ENCODE measurements at places on chromosomes 11 and 22.

DNA sequence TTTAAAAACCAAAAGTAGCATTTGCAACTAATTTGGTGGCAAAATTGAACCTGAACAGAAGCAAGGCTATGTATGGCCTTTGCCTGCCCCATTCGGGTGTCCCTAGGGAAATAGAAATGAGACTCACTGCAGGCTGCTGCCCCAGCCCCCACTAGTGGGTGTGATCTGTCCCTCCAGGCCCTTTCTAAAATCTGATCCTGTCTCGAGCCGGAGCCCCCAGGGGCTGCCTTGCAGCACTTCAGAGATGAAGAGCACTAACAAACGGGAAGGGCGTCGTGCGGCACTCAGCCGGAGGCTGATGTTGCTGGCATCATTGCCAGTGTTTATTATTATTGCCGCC, 43.2 kb downstream of the CD82 start:
- no peak for DNase-seq

DNA sequence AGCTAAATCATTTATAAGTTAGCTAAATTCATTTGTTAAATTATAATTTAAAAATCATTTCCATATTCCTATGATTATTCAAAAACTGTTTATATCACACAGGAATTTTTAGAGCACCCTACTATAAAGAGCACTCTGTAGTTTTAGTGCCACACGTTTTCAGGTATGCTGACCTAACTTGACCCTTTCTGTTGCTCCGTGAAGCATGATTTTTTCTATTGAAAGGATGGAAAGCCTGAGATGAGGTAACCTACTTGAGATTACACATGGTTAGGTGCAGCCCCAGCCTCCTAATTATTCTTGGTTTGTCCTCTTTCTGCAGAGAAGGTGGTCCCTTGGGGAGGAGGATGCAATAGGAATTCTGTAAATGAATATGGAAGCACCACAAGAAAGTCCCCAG, 72.6 kb downstream of the PPFIBP2 start:
- no peak for DNase-seq

GRCh38 chr22:45502215-45503049, at the start of gene FBLN1:
Gene FBLN1, plus strand, starts transcription at chr22:45502883. Its CDS starts 103 bp downstream, at chr22:45502986.
- DNase-seq, result peak; percentile 16

DNA sequence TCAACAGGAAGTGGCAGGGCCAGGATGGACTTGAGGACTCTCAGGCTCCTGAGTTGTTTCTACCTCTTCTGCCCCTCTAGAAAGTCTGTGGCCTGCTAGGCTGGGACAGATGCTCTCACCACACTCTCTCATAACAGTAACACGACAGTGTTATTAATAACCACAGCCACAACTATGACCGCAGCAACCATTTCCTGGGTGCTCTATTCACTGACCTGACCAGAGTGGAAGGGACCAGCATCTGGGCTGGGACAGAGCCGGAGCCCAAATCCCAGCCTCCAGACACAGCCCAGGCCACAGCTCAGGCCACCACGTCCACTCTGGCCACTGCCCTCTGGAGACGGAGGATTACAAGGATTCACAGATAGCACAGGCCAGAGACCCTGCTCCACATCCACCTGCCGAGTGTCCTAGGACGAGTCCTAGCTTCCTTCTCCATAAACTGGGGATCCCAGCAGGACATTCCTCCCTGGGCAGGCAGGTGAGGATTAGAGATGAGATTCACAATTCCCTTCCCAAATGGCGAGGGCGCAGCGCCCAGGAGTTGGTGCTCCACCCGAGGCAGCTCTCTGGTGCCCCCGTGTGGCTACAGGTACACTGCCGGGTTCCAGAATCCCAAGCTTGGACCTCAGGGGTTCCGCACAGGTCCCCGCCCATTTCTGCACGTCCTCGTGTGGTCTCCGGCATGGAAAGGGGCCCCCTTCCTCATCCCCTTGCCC, 7.1 kb downstream of the PNPLA5 start:
- peak; percentile 44 for DNase-seq

DNA sequence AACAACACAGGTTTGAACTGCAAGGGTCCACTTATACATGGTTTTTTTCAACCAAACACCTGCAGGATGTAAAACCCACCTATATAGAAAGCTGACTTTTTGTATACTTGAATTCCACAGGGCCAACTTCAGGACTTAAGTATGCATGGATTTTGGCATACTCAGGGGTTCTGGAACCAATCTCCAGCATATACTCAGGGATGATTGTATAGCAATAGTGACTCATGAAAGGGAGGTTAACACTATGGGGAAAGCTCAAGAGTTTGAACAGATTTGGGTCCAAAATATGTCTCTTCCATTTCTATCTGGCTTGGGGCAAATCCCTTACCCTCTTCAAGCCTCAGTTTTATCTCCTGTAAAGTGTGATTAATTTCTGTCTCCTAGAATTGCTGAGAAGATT, 94.9 kb downstream of the MICAL2 start:
- DNase-seq, result no peak

DNA sequence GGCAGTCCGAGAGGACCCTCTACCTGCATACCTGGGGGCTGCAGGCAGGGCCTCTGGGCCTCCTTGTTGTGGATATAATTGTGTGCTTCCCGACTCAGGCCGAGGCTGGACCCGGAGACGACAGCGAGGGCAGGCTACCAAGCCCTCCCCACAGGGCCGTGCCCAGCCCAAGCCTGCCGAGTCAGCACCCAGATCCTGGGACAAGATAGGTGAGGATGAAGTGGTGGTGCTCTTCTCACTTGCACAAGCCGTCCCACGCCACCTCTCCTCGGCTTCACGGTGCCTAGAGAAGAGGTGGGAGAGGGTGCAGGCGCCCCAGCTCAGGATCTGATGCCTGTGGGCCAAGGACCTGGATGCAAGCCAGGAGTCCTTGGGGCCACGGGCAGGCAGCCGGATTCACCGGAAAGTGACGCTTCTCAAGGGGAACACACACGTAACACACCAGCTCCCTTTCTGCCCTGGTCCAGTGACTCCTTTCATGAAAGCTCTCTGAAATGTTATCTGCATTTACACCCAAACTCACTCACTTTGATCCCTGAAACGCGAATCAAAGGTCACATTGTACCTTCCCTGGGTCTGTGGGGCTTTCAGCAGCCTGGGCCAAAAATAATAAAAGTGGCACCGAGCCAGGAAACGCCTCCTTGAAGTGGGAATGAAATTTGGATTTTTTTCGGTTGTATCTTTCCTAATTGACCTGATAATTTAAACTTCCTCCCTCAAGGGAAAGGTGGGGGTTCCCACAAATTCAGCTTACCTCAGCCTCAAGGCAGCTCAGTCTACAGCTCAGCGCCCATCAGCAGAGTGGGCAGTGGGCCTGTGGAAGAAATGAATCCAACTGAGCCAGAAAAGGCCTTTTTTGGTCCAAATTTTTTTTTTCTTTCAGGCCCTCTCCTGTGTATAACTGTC, 1.1 kb upstream of the GNB1L start:
- peak; percentile 72 for DNase-seq

GRCh38 chr11:19345848-19346681, 105.3 kb upstream of the E2F8 start:
- no peak for DNase-seq

GRCh38 chr11:73257342-73258103, 14.6 kb upstream of the P2RY6 start:
- DNase-seq, result peak; percentile 50

- no peak for DNase-seq
Observed at GRCh38 chr11:125315079-125315740, 150.7 kb downstream of the PKNOX2 start.

- DNase-seq, result peak; percentile 8
Observed at GRCh38 chr22:44583061-44583760, 85.2 kb upstream of the RTL6 start.

GRCh38 chr22:48736593-48737460, 1090.8 kb downstream of the BRD1 start:
- DNase-seq, result no peak

GRCh38 chr11:123478352-123478987, 48.4 kb downstream of the GRAMD1B start:
- peak; percentile 69 for DNase-seq

- no peak for DNase-seq
Observed at GRCh38 chr11:22807855-22808570, 21.6 kb downstream of the SVIP start.

- DNase-seq, result no peak
Observed at GRCh38 chr11:12860827-12861226, 148.3 kb upstream of the RASSF10 start.

DNA sequence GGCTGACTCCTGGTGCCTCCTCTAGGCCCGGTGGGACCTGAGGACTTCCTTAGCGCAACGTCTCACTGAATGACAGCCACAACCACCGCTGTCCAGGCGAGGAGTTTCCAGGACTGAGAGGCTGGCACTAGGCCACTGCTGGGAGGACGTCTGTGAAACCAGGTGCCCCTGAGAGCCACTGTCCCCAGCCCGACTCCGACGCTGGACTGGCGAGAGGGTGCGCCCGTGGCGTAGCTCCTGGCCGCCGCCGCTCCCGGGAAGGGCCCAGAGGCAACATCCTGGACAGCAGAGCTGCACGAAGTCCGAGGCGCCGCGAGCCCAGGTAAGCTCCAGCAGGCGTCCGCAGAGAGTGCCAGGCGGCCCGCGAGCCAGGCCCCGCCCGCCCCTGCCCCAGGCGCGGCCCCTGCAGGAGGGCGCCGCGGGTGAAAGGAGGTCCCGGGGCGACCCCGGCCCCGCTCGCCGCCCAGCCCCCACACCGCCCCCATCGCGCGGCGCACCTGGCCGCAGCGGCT, 525 bp downstream of the DGCR2 start:
- DNase-seq, result peak; percentile 25

DNA sequence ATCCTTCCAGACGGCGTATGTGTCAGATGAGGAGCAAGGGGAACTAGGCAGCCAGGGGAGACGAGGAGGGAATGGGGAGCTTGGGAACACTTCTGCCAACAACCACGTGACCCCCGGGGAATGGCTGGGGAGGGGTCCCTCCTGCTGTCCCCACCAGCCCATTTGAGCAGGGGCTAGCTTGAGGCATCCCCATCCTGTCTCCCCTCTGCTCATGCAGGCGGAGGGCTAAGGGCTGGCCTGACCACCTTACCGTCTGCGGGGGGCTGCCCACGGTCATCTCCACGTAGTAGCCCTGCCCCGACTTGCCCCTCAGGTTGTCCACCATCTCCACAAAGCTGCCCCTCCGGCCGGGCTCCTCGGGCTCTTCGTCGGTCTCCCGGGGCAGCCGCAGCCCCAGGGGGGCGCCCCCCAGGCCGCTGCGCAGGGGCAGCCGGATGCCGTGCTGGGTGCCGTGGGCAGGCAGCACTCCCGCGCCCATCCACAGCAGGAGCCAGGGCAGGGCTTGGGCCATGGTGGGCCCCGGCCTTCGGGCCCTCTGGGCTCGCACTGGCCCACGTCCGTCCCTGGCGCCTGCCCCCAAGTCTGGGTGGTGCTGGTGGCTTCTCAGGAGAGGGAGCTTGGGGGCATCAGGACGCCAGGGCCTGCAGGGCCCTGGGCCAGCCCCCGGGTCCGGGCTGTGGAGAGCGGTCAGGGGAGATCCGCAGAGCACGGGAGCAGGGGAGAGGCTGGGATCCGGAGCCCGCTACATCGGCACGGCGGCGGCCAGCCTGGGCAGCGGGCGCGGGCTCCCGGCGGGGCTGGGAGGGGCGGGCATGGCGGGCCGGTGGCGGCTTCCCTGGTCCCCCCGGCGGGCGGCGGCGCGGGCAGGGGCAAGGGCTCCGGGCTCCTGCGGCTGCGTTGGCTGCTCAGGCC, 515 bp downstream of the BACE1 start:
- DNase-seq, result no peak

DNA sequence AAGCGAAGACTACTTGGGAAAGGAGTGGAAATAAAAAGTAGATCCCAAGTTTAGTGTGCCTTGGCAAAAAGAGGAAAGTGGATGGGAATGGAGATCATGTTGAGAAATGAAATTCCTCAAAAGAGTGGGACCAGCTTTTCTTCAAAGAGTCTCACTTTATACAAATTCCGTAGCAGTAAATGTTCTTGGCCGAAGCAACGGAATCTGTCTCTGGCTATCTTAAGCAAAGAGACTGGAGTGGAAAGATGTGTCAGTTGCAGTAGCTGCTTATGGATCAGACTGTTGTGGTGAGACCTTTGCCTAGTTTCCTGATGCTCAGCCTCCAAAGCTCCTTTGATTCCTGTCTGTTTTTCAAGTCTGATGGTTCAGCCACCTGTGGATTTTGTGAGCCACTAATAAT, 73.6 kb downstream of the CSTPP1 start:
- DNase-seq, result no peak

Measured in RWPE1 (cell line).